Posterior cingulate gyrus (tissue), 11 donors: ENCODE measurements at places on chromosomes 3 and 15.
A peak's percentile ranks its signal among the peaks of the same experiment; 100 is the strongest.

GRCh38 chr15:38195191-38195901 lies 57.3 kb upstream of the SPRED1 start:
- DNase-seq: no peak

DNA sequence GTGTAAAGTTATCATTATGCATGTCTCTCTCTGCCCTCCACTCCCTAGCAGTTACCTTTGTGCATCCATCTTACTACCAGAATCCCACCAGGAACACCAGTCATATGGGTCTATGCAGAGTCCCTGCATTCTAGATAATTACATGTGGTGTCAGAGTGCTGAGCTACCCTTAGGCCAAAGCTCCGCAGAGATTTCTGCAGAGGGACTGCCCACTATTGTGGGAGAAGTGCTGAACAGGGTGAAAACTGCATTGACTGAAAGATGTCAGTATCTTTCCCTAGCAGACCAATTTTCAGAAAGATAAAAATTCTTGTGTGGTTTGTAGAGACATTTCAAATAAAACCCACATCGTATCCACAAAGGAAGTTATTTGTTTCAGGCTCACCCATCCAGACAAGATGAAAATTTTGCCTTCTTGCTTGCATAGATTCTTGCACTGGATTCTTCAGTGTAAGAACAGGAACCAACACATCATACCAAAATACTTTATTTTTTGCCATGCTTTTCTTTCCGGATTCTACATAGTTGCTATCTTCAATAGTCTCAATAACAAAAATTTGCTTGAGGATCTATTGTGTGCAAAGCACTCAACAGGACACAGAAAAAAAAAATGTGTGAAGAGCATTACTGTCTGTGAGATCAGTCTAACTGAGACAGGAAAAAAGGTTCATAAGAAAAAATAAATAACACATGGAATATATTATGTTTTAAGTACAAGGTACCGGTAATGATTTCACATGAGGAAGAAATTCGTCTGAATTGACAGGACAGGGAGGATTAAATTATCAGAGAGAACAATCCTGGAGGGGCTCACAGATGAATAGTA lies 32.0 kb upstream of the CCDC80 start:
- DNase-seq: no peak

- DNase-seq: no peak
Observed at GRCh38 chr3:196949750-196950149, 7.4 kb upstream of the NCBP2 start.

DNA sequence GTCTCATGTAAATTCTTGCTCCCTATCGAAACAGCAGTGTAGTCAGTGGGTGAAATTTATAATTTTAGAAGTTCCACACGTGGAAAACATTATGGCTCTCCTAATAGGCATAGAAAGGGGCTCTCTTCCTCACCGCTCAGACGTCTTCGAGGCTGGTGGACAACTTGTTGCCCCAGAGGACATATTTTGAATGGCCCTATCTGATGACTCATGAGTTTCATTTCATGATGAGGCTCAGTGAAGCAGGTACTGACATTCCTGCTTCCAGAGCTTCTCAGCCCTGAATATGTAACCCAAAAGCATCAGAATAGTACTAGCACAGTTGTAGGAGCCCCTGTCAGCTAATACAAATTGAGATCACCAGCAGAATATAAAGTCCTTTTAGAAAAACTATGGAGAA lies 117.9 kb downstream of the HERC1 start:
- no peak for DNase-seq

- no peak for DNase-seq
Observed at GRCh38 chr15:99763827-99764226, 30.6 kb upstream of the LYSMD4 start.

GRCh38 chr3:103499132-103499900 lies 1064.5 kb downstream of the ZPLD1 start:
- no peak for DNase-seq

- DNase-seq: no peak
Observed at GRCh38 chr3:36679384-36680200, 84.8 kb downstream of the DCLK3 start.

- DNase-seq: no peak
Observed at GRCh38 chr3:165549665-165550064, 287.6 kb downstream of the BCHE start.

DNA sequence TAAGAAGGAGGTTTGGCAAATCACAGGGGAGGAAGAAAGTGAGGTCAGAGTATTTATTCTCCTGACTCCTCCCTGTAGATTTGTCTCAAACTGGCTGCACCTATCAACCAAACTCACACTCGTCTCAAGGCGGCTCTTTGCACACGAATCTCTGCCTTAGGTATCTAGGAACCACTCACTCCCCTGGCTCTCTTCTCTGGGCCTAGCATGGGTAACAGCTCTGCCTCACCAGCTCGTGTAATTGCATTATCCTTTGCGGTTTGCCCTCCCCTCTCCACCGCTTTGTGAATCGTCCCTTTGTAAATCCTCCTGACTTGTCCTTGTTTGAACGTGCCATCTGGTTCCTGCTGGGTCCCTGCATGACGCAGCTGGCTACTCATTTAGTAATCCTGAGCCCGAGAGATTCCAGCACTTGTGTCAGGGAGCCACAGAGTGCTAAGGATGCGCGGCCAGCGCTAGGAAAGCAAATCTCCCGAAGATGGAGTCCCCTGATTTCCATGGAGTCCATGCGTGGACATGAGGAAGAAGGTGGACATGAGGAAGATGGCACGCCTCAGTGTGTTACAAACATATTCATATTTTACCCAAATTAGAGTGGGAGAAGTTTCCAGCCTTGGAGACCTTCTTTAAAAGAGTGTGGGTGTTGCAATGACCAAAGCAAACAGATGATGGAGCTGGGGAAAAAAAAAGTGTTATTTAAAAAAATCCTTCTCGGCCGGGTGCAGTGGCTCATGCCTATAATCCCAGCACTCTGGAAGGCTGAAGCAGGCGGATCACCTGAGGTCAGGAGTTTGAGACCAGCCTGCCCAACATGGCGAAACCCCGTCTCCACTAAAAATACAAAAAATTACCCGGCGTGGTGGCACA lies 26.7 kb downstream of the NRROS start:
- DNase-seq: peak; percentile 68

DNA sequence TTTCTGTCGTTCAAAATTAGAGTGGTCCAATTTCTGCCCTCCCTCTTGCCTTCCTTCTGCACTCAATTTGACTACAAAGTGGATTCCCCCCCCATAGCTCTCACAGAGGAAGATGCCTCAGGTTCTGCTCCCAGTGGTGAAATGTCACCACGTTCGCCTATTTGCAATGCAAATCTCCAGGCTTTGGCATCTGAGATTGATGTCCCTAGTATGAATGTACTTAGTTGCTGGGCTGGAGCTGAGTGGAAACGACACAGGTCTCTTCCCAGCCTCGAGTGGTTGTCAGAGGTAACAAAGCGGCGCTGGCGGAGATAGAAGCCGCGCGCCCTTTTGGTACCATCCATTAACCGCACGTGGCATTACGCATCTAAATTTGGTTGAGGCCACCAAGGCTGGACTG lies 860.1 kb downstream of the MCTP2 start:
- DNase-seq: no peak

DNA sequence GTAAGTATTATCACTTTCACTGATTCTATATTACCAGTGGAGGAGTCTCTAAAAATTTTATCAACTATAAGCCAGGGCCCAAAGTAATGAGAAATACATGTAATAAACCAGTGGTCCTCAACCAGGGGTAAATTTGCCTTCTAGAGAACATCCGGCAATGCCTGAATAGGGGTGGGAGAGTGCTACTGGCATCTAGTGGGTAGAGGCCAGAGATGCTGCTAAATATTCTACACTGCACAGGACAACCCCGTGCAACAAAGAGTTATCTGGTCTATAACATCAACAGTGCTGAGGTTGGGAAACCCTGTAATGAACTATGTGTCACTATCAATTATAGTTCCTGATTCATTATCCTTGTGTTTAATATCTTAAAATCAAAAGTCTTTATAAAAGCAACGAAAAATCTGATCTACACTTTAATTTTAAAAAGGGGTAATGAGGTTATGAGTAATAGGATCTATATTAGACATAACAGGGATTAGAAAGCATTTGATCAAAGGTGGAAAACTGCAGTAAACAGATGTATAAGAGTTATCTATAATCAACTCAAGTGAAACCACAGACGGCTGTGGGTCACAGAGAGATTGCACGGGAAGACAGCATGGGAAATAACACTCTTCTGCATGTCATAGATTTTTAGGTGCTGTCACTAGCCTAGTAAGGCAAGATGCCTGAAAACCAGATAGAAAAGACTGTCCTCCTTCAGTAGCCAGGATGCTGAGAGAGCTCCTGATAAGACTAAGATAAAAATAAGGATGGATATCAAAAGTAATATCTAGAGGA lies 2.0 kb downstream of the LYSMD2 start:
- DNase-seq: no peak

DNA sequence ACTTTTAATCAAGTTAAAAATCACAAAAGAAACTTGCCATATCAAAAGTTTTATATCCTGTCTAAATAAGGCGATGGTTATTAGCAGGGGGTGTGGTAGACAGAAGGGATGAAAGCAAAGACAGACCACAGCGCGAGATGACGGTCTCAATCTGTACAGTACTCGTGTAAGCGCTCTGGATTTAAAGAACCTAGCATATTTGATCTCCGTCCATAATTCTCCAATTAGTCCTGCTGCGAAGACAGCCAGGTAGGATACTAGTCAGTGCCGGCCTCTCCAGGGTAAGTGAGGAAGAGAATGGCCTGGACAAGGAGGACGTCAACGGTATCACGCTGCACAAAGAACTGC lies 701 bp downstream of the SGO1 start:
- no peak for DNase-seq

- DNase-seq: no peak
Observed at GRCh38 chr15:76991741-76992645, 2.9 kb upstream of the PSTPIP1 start.

GRCh38 chr15:32818758-32819447 lies 101.1 kb downstream of the GREM1 start:
- no peak for DNase-seq

DNA sequence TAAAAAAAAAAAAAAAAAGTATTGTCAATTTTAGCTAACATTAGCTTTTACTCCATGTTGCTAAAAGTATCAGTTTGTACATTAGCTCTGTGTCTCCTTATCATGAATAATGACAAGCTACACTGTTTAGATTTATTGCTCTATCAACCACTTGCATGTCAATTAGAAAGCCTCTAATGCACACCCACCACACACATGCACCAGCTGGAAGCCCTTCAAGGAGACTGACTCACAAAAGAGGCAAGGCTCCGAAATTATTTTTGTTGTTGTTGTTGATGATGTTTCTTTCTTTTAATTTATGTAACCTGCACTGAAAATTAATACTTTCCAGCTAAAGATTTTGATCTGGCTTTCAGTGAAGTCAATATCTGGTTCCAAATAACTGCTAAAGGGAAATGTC lies 71.5 kb downstream of the ETFA start:
- DNase-seq: no peak

GRCh38 chr3:96027718-96028117 lies 786.7 kb upstream of the EPHA6 start:
- DNase-seq: no peak

DNA sequence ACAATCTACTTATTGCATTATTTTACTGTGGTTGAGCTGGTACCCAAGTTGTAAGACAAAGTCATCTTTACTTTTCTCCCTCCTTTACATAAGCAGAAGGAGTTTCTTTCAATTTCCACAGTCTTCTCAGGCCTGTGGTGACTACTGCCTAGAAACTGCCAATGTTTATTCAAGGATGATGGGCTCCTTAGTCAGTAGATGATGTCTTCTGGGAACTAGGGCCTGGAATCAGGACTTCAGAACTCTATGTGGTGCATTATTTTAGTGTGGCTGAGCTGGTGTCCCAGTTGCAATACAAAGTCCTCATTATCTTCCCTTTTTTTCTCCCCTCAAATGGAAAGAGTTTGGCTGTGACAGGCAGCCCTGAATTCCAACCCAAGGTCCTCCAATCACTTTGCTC lies 1762.5 kb downstream of the SI start:
- no peak for DNase-seq

DNA sequence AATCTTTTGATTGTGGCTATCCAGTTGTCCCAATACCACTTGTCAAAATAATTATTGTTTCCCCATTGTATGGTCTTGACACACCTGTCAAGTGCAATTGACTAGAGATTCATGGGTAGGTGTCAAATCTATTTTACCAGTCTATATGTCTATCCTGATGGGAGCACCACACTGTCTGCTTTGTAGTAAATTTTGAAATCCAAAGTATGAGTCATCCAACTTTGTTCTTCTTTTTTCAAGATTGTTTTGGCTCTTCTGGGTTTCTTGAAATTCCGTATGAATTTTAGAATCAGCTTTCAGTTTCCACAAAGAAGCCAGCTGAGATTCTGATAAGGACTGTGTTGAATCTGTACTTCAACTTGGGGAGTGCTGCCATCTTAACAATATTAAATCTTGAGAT lies 71.9 kb downstream of the CSNK1G1 start:
- DNase-seq: no peak

DNA sequence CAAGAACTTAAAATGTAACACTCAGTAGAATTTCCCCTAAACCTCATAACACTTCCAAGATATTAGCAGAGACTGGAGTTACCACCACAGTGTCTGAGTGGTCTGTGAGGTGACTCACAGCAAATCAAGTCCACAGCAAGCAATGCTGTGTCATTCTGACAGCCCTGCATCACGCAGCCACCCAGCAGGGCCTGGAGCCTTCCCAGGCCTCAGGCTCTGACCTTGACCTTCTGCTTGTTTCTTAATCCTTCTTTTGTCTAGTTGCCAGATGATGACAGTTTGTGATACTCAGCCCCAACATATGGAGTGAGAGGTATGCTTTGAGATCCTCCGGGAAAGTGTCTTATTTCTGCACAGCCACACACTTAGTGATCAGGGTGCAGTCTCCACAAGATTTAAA lies 82.5 kb downstream of the TOP2B start:
- no peak for DNase-seq

DNA sequence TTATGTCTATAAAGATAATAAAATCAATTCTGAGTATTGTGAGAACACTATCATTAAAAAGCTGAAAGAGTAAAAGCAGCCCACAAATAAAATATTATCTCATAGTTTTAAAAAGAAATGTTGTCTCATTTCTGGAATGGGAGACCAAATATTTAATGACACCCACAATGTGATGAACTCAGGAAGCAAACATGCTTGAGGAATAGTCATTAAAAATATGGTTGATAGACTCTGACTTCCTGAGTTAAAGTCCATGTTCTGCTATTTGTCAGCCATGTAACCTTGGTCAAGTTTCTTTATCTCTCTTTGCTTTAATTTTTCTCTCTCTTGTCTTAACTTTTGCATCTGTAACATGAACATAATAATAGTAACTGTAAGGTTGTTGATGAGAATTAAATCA lies 35.5 kb upstream of the CHMP2B start:
- no peak for DNase-seq

GRCh38 chr15:76217029-76217881 lies 94.0 kb downstream of the ETFA start:
- no peak for DNase-seq

GRCh38 chr15:42024303-42024702 lies 3.5 kb upstream of the PLA2G4E start:
- DNase-seq: no peak

DNA sequence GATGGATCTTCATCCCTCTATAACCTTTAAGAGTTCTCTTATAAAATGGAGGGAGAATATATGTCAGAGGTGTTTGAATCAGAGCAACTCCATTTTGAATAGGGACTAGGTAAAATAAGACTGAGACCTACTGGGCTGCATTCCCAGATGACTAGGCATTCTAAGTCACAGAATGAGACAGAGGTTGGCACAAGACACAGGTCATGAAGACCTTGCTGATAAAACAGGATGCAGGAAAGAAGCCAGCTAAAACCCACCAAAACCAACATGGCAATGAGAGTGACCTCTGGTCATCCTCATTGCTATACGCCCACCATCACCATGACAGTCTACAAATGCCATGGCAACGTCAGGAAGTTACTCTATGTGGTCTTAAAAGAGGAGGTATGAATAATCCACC lies 211.0 kb downstream of the GBE1 start:
- DNase-seq: no peak

GRCh38 chr3:143604402-143605185 lies 243.7 kb downstream of the SLC9A9 start:
- no peak for DNase-seq
